ENCODE measurements at places on chromosomes 13 and 19.

GRCh38 chr19:51547397-51548212 lies 16.1 kb upstream of the SIGLEC6 start:
- DNase-seq = no peak

DNA sequence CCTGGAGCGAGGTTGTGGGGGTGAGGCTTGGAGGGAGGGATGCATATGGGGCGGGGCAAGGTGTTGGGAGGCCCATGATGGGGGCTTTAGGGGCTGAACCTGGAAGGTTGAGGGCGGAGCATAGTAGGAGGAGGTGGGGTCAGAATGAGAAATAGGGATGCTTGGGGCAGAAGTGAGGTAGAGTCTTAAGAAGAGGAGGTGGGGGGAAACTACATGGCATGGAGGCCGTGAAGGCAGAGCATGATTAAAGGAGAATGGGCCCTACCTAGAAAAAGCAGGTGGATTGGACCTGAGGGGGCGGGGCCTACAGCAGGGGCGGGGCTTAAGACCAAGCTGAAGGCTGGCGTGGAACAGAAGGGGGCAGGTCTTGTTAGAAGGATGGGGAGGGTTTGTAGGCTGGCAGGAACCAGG lies 799 bp downstream of the NR1H2 start:
- DNase-seq = no peak

- DNase-seq = no peak
These were observed 53.2 kb upstream of the SHKBP1 start for GRCh38 chr19:40523322-40524047.

DNA sequence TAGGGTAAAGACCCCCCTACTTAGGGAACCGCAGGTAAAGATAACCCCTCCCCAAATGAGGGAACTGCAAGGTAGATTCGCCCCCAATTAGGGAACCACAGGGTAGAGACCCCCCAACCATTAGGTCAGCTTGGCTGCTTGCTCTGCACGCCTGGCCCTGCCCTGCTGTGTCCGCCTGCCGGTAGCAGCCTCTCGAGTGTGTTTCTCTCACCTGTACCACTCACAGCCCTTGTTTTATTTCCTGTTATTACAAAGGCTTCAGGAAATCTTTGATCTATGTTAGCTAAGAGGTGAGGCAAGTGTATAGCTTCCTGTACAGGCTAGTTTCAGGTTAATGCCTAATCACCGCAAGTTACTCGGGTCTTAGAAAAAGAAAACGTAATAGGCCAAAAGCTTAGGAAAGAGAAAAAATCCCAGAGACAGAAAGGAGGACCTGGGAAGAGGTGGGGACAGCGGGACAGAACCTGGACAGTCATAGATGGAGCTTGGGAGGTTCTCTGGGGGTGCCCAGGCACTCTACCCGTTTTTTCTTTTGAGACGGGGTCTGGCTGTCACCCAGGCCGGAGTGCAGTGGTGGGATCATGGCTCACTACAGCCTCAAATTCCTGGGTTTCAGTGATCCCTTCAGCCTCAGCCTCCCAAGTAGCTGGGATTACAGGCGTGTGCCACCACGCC lies 23.1 kb upstream of the EIF3G start:
- DNase-seq = peak; percentile 39

GRCh38 chr13:60583911-60584753 lies 187.1 kb downstream of the TDRD3 start:
- no peak for DNase-seq

DNA sequence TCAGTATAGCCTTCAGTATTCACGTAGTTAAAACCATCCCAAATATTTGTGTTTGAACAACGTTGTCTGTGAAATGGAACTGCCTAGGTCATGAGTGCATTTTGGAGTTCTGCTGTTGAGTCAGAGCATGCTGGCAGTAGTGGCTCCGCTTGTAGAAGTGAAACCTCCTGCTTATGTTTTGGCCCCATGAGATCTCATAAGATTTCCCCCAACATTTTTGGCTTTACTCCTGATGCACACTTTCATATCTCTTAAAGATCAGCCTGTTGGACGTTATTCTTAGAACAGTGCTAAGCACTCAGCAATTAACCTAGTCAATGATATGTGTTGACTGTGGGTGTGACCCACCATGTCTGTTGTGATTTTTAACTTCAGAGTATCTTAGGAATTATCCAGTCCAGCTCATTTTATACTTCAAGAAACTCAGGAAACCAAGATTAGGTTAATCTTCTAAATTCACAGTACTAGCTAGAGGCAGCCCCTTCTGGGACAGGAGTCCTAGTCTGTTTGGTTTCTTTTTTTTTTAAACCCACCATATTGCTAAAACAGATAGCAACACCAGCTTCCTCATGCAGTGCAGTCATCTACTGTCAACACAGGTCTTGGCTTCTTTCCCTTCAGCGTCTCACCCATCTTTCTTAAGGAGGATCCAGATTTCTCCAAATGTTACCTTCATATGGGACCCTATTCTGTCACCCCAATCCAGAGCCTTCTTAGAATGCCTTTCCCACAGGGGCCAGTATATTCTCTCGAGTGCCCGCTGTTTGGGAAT lies 26.2 kb downstream of the RAP2A start:
- DNase-seq = no peak

DNA sequence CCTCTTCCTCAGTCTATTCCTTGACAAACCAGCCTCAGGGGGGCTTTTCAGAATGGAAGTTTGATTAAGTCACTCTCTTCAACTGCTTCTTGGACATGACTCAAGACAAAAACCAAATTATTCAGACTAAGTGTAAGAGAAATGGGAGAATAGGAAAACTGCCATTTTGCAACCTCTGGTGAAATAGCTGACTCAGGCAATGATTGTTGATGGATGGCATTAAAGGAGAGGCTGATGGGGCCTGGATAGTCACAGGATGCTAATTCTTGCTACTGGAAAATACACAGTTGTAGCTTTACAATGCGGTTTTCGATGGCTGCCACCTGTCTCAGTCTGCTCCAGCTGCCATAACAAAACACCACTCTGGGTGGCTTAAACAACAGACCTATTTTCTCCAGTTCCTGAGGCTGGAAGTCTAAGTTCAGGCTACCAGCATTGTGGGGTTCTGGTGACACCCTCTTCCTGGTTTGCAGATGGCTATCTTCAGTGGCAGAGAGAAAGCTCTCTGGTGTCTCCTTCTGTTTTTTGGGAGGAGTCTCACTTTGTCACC lies 6.1 kb downstream of the NOSIP start:
- no peak for DNase-seq

DNA sequence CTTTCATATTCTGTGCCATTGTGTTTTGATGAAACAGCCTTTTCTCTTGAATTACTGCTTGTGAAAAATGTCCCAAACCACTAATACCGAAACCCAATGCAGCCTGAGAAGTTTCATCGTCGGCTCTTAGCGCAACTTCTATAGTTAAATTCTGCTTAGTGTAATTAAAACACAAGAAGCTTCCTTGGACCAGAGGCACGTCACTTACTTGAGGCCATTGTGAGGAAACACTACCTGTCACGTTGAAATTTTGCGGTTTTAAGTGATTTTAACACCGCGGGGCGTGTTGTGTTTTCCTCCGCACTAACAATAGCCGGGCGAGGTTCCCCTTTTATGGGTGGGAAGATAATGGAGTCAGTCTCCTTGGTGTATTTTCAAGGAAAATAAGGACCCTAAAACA lies 70.9 kb downstream of the GGACT start:
- DNase-seq = no peak

GRCh38 chr19:13788991-13789390 lies 6.3 kb upstream of the ZSWIM4 start:
- DNase-seq = no peak

Data from activated CD4-positive, CD25-positive, alpha-beta regulatory T cell (primary cell).